Cerebellum (tissue), 4 donors: ENCODE measurements at places on chromosomes 11 and 22.

GRCh38 chr11:69659591-69659990 lies 15.6 kb downstream of the LTO1 start:
- DNase-seq = no peak

GRCh38 chr22:26610072-26610958 lies 7.5 kb downstream of the CRYBB1 start:
- no peak for DNase-seq

DNA sequence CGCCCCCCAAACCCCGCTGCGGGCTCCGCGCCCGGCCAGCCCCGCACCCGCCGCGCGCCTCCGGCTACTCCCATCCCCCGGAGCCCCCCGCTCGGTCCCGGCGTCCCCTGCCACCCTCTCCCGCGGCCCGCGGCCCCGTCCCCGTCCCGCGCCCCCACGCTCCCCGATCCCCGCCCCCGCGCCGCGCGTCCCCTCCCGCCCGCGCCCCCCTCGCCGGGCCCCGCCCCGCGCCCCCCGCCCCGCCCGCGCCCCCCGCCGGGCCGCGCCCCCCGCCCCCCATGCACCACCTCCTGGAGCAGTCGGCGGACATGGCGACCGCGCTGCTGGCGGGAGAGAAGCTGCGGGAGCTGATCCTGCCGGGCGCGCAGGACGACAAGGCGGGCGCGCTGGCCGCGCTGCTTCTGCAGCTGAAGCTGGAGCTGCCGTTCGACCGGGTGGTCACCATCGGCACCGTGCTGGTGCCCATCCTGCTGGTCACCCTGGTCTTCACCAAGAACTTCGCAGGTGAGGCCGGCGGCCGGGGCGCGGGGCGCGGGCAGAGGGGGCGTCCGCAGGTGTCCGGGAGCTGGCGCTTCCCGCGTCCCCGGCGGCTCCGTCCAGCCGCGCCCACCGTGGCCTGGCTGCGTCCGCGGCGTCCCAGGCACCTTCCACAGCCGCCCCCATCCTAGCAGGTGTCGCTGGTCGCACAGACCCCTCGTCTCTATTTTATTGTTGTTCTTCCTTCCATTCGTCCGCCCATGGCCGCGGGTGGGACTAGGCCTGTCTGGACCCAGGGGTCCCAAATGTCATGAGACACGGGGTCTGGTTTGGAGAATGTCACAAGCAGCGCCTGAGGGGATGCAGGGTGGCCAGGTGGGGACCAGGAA lies at the start of gene PANX2:
TSS of gene PANX2 (plus strand) at position 279 of the 866 bp plus-strand sequence. CDS start at position 279, 0 bp downstream.
- no peak for DNase-seq

DNA sequence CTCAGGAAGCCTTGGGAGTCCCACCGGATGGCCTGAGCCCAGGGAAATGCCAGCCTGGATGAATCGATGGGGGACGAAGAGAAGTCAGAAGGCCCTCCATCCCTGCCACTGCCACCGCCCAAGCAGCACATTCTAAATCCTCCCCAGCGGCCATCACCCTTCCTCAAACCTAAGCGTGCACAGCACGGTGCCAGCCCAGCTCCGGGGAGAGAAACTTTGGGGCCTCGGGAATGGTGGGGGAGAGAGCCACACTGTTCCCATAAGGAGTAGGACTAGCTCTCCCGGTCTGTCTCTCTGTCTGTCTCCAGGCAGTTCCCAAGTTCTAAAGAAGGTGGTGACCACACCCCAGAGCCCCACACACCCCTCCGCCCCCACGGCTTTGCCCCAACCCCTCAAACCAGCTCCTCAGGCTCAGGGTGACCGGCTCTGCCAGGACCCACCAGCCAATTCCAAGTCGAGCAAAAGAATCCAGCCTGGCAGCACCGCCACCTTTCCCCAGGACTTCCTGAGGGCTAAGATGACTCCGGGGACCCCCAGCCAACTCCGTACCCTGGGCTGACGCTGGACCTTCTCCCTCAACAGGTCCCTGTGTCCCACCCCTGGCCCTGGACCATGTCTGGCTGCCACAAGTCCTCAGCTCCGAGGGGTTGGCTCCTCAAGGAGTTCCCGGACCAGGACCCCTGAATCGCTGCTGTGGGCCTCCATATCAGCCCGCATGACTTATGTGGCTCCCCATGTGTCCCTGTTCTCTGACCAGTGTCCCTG lies 2.7 kb downstream of the AHNAK start:
- no peak for DNase-seq

DNA sequence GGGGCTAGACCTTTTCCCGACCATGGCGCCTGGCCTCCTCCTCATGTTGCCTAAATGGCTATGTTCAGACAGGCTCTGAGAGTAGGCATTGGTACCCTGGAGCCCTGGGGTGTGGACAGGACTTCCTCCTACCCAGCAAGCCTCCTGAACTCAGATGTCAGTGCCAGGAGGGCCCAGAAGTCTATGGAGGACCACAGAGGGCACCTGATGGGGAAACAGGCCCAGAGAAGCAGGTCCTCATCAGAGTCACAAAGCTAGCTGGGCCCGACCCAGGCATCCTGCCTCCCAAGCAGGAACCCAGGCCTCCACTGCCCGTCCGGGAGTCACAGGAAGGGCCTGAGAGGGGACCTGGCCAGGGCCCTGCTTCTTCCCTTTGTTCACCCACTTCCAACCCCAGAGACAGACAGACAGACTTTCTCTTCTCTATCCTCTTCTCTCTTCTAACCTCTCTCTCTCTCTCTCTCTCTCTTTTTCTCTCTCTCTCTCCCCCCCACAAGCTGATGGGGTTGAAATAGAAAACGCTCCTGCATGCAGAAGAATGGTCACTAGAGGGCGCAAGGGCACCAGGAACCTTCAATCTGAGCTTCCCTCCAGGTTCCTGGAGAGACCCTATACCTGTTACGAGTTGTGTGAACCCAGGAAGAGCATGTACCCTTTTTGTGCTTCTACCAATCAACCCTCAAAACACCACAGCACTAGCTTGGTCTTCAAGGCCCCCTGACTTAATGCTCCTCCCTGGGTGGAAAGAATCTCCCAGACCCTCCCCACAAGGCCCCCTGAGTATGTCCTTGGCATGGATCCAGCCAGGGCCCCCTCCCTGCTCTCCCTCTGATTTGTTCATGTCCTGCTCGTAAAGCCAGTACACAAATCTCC lies 27.1 kb downstream of the ARAP1 start:
- peak; percentile 86 for DNase-seq

GRCh38 chr11:8757047-8757446 lies 74.5 kb downstream of the RPL27A start:
- DNase-seq = no peak

- no peak for DNase-seq
Observed at GRCh38 chr11:100674212-100674611, 12.9 kb upstream of the ARHGAP42 start.

DNA sequence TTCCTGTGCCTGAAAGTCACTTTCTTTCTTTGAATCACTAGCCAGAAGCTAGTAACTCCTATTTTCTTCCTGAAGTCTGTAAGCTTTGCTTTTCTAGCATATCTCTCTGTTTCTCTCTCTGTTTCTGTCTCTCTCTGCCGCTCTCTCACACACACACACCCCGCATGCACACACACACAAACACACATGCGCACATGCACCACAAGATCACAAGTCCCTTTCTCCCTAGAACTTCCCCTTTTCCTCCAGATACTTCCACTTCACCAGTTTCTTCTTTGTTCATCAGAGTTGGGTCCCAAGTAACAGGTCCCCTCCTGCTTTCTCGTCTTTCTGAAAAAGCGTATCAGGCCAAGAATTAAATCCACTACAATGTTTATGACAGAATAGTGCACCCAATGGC lies 148.5 kb upstream of the HSD17B12 start:
- no peak for DNase-seq

DNA sequence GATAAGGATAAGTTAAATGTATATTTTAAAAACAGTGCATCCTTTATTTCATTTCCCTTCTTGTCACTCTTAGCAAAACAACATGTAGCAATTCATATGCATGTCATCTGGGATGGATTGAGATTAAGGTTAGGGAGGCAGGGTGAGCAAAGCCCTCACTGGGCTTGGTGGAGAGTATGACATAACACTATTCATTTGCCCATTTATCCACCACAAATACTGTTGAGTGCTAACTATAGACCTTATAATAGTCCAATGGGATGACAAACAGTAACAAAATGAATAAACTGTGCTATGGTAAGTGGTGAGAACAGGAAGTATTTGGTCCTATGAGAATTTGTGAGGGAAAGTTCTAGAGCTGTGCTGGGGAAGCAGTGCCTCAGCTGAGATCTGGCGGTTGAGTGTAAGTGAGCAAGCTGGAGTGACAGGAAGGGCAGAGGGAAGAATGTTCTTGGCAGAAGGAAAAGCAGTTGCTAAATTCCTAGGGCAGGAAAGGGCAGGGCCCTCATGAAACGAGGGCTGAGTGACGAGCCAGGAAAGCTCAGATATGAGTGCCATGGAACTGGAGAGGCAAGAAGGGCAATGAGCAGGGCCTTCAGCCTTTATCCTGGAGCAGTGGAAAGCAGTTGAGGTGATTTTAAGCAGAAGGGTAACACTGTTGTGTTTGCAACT lies 6.7 kb downstream of the HSD17B12 start:
- no peak for DNase-seq

GRCh38 chr11:82831364-82831763 lies 68.9 kb downstream of the PRCP start:
- DNase-seq = no peak

DNA sequence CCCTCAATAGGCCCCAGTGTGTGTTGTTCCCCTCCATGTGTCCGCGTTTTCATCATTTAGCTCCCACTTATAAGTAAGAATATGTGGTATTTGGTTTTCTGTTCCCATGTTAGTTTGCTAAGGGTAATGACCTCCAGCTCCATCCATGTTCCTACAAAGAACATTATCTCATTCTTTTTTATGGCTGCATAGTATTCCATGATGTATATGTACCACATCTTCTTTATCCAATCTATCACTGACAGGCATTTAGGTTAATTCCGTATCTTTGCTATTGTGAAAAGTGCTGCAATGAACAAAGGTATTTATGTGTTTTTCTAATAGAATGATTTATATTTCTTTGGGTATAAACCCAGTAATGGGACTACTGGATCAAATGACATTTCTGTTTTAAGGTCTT lies 42.1 kb downstream of the SLC36A4 start:
- DNase-seq = no peak

DNA sequence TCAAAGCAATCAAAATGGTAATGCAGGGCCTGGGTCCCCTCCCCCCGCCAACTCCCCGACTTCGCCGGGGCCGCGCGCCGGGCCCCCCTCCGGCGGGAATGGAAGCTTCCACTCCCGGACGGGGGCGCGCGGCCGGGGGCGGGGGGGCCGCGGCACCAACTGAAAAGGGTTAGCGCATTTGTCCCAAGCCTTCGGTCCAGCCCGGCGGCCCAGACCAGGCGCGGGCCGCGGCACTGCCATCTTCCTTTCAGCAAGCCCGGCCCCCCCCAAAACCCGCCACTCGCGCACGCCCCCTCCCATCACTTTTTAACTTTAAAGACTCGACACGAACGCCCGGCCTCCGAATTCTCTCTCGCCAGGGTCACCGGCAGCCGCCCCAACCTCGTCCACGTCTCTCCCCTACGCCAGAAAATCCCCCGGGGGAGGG lies 2.8 kb downstream of the PHF21B start:
- peak; percentile 34 for DNase-seq

GRCh38 chr11:46913484-46913883 lies 4.9 kb downstream of the LRP4 start:
- DNase-seq = no peak

GRCh38 chr11:88036701-88037100 lies 138.5 kb downstream of the RAB38 start:
- DNase-seq = no peak

- DNase-seq = no peak
Observed at GRCh38 chr11:8067929-8068575, 13.0 kb upstream of the TUB start.

GRCh38 chr11:34134765-34135164 lies 29.3 kb downstream of the NAT10 start:
- no peak for DNase-seq

DNA sequence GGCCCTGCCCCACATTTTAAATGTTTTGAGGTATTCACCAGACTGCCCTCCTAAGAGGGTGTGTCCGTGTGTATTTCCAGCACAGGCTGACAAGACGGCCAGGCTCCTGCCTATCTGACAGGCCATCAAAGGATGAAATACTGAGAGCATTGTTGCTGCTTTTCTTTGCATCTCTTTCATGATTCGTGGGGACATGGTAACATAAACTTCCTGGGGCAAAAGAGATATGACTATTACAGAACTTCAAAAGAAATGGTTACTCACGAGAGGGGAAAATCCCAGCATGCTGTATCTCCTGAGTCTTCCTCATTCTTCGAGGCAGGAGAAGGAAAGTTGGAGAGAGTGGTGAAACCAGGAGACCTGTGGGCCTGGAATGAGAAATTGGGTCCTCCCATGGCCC lies 10.3 kb upstream of the BIK start:
- no peak for DNase-seq

DNA sequence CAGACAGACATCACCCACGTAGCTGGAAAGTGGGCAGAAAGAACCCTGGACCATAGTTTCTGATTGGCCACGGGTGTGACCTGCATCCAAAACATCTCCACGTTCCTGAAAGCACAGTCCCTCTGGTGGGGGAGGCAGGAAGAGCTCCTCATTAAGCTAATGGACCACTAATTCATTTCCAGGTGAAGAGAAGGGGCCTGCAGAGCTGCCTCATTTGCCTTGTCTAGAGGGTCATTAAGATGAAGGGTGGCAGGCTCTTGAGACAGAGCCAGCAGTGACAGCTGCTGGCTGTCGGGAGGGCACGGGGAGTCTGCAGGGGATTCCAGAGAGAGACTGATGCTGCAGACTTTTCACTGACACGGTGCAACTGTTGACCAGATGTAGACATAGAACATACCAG lies 149.6 kb upstream of the OPCML start:
- DNase-seq = no peak

GRCh38 chr11:115654792-115655191 lies 150.6 kb upstream of the CADM1 start:
- no peak for DNase-seq

DNA sequence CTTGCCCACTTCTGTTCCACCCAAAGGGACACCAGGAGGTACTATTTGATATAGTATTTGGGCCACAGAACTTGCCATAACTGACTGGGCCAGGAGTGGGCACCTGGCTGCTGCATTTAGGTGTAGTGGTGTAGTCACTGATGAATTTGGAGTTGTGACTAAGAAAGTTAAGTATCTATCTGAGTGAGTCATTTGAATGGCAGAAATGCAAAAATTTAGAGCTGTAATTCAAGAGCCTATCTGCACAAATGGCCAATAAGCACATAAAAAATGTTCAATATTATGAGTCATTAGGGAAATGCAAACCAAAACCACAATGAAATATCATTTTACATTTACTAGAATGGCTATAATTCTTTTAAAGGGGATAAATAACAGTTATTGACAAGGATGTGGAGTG lies 14.7 kb downstream of the GLYATL2 start:
- DNase-seq = no peak

GRCh38 chr11:19746086-19746485 lies 33.4 kb downstream of the NAV2 start:
- peak; percentile 67 for DNase-seq

DNA sequence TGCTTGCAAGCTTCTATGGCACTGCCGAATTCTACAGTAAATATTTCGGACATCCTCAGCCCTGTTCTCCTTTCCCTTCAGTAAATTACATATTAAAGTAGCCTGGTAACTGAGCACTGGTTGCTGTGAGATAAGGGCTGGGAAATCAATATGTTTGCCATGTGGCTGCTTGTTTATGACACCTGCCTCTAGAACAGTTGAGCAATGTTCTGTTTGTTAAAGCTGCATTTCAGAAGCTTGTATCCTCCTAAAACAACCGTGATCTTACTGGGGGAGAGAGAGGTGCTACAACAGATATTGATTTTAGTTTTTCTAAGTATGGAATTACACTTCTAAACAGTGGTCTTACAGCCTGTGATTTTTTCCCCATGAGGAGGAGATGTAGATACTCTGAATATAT lies 39.4 kb downstream of the ZBTB16 start:
- no peak for DNase-seq
